ENCODE measurements at places on chromosomes 11 and 22.
A peak's percentile ranks its signal among the peaks of the same experiment; 100 is the strongest.

- no peak for DNase-seq
These were observed 29.9 kb downstream of the MUC2 start for GRCh38 chr11:1104411-1105182.

GRCh38 chr22:35314161-35314942, 14.7 kb downstream of the TOM1 start:
- DNase-seq: no peak

GRCh38 chr11:7538031-7538430, 24.2 kb downstream of the PPFIBP2 start:
- DNase-seq: peak; percentile 24

DNA sequence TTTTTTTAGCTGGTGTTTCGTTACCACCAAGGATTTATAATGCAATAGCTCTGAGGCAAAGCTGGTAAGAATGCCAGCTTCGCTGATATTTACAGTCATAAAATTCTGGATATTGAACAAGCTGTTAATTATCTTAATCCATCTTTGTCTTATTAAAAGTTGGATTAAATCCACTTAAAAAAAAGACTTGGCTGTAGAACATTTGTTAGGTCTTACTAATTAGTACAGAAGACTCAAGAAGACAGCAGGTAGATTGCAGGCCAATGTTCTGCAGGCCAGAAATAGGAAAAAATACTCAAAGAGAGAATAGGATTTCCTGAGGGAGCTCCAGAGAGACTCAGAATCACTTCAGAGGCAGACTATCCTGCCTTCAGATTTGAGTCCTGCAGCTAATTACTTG, 7.5 kb downstream of the ROBO4 start:
- DNase-seq: no peak

GRCh38 chr11:2379466-2380174, 2.5 kb downstream of the CD81 start:
- DNase-seq: no peak

DNA sequence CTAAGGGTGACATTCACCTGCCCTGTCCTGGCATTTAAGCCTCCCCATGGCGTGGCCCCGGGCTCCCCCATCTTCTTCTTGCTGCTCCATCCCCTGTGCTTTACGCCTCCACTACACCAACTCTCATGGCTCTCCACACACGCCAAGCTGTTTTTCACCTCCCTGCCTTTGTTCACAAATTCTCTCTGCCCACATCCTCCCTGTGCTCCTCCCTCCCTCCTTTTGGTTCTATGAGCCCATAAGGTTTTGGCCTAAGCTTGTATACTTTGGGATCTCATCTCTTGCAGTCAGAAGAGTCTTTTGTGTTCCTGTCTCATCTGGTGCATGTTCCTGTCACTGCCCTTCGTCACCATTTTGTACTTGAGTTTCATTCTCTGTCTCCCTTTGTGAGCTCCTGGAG, 4.6 kb upstream of the DNAL4 start:
- no peak for DNase-seq

GRCh38 chr22:25896592-25896991, 154.6 kb downstream of the MYO18B start:
- DNase-seq: no peak

- DNase-seq: no peak
These were observed 167.6 kb upstream of the SESN3 start for GRCh38 chr11:95398437-95399112.

DNA sequence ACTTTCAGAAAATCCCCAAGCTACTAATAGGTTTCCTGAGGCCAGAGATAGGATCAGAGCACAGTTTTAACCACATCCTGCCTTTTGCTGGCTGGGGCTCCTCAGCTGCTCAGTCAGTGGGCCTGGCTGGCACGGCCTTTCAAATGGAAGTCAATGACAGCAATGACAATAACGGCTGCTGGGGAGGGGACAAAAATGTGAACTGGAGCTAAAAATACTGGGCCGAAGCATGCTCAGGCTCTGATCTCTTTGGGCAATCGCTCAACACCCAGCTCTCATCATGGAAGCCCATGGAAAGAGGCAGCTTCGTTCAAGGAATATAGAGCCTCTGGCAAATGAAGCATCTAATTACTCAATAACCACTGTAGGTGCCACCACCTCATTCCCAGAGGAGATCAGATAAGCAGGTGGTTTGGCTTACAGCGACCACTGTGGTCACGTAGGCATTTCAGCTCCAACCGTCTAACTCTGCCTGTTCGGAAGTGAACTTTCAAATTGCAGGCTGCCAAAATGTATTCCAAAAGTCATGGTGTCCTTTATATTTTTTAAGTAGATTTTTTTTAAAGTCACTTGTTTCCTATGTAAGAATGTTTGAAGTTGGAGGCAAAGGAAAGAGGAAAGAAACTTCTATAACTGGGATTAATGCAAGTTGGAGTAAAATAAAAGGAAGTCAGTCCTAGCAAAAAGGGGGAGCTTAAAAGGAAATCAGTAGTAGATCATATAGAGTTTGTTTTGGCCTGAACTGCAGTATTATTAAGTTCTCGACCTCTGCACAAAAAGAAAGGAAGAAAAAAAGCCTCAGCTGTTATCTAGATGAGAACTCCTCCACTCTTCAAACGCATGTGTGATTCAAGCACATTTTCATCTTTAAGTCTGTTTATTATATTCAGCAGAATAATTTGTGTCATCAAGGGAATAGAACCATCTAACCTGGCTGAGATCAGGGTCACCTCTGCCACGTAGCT, 14.1 kb downstream of the WT1 start:
- DNase-seq: peak; percentile 65

DNA sequence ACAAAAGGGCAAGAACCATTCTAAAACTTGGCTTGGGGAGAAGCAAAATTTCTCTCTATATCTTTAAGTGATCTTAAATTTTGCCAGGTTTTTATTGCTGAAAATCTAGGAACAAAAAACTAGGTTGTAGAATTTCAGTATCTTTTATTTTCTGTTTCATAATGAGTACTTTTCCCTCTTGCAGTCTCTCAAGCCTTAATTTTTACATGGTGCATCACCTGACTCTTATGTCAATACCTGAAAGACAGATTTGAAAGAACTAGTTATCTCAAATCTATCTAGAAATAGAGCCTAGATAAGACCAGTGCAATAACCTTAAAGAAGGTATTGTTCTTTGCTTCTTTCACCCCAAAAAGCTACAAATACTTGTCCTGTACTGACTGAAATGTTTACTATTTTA, 122.1 kb downstream of the TRIM44 start:
- no peak for DNase-seq

DNA sequence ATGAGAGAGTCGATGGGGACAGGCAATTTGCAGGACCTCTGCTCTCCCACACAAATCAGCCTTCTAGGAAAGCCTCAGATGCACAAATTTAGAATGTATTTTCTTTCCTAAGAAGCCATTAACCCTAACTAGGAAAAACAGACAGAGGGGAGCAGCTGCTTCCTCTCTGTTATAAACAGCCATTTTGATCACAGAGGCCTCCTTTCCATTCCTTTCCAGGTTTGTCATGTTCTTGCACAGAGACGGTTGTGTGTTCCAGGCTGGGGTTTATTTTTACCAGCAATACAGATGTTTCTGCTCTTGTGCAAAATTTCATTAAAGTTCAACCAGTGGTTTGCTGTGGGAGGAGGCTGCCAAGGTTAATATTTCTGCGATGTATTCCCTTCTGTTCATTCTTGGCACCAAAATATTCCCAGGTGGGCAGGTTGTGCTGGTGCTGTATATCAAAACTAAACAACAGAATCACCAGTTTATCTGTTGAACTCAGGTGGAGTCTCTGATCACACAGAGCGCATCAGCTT, 90.2 kb downstream of the NAV2 start:
- no peak for DNase-seq

- DNase-seq: no peak
These were observed 4.7 kb downstream of the EHF start for GRCh38 chr11:34625576-34625975.

GRCh38 chr11:100739666-100740065, 52.6 kb downstream of the ARHGAP42 start:
- DNase-seq: no peak

- DNase-seq: no peak
These were observed 86.1 kb upstream of the BID start for GRCh38 chr22:17860220-17860965.

Data from CD4-positive, alpha-beta memory T cell (primary cell).